ENCODE measurements at places on chromosomes 4 and X.

DNA sequence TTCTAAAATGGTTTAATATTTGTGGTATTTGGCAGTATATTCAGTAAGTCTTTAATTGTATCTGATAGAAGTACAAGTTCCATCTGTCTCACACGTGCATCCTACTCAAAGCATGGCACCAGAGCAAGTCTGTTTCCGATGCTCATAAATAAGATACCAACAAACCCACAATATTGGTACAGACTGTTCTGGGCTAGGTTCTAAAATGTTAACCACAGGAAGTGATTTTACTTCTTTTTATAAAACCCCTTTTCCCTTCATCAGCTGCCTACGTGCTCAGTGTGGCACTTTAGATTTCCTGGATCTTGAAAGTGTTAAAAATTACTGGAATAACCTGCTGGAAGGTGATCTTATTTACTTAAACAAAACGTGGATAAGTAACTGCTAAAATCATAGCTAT lies 165.1 kb downstream of the CFAP299 start:
- no peak for DNase-seq

DNA sequence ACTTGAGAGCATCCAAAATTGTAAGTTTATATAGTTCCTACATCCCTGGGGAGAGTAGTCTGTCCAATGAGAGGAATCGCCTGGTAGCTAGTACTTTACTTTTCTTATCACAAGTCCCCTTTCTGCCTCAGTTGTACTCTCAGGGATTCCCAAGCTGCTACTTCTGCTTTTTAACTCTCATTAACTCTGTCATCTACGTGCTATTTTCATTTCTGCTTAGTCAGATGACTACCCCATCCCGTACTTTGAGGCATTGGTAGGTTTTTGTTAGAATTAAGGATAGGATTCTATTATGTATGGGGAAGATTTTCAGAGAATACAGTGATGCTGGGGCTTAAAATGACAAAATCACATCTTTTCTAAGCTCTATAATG lies 24.7 kb downstream of the RBPJ start:
- DNase-seq: no peak

DNA sequence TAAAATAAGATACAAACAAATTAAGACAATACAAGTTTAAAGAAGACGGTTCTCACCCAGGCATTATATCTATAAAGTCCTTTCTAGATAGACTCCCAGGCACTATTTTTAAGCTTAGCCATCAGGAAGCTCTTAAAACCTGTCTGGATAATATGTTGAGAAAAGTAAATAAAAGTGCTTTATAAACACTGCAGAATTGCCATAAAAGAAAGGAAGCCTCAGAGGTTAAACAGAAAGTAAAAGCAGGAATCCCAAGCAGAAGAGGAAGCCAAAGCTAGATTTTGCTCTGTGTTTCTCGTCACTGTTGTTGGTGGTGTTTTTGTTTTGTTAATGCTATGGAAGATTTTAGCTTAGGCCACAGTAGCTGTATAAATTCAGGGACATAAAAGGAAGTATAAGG lies 1267.3 kb downstream of the PCDH19 start:
- DNase-seq: no peak

GRCh38 chr4:116598155-116598979 lies 487.0 kb downstream of the TRAM1L1 start:
- DNase-seq: no peak

DNA sequence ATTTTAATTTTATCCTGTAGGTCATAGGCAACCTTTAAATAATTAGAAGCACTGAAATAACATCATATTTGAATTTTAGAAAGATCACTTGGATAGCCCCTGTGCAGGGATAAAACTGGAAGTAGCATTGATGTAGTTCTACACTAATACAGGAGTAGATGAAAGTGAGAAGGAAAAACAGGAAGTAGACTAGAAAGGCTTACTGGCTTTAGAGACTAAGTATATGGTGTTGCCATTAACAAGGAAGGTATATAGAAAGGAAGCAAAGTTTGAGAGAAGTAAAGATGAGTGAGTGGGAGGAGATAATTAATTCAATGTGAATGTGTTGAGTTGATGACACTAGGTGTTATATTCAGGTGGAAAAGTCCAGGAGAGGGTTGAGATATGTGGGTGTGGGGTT lies 73.1 kb upstream of the EPGN start:
- no peak for DNase-seq

DNA sequence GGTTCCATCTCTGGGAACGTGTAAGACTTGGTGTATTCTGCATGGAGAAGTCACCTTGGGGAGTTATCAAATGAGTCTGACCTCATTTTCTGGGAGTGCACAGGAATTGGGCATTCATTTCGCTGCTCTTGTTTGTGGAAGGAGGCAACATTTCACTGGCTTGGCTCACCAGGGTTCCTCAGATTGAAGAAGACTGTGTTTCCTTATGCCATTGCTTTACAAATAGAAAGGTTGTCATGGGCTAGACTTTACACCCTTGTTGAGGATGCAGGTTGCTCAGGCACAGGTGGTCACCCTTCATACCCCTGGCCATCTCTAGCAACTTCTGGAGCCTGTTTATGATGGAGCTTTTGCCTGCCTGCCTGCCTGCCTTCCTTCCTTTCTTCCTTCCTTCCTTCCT lies 114.4 kb downstream of the AASDH start:
- DNase-seq: no peak

- no peak for DNase-seq
Observed at GRCh38 chr4:90281541-90282355, 154.6 kb downstream of the CCSER1 start.

Data from NCI-H1436 (cell line).